Memory B cell (primary cell): ENCODE measurements at places on chromosomes 3 and 15.

DNA sequence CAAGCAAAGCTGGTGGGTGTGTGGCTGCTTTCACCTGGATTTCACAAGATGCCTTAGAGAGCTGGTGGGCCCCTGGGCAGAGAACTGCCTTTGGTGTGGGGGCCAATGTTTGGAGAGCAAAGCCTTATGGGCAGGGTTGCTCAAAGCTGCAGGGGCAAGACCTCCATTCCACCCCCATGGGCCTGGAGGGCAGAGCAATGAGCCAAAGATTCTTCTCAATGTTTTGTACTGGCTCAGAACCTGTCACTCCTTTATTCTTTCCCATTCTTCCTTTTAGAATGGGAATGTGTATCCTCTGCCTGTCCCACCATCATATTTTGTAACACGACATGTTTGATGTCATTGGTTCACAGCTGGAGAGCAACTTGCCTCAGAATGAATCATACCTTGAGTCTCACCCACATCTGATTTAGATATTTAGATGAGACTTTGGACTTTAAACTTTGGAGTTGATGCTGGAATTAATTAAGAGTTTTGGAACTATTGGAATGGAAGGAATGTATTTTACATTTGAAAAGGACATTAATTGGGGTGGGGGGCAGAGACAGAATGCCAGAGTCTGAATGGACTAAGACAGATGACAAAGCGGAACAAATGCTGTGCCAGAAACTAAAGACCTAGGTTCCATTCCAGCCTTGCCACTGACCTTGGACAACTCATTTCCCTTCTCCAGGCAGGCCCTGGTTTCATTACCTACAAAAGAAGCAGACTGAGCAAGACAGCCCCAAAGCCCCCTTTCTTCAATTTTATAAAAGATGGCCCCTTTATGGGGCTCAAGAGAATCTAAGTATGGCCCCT lies 72.9 kb downstream of the DAPK2 start:
- no peak for DNase-seq

DNA sequence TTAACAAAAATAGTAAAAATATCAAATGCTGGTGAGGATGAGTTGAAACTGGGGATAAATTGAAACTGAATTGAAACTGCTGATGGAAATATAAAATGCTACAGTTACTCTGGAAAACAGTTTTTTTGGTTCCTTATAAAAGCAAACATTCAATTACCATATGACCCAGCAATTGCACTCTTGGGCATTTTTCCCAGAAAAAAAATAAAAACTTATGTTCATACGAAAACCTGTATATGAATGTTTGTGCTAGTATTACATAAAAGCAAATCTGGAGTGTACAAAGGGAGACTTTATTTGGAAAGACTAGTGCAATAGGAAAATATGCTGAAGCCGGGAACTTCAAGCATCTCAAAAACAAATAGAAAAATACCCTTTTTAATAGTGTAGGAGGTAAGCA lies 857.9 kb upstream of the CADM2 start:
- no peak for DNase-seq

GRCh38 chr3:179962629-179963387 lies 73.9 kb downstream of the PEX5L start:
- DNase-seq: no peak

DNA sequence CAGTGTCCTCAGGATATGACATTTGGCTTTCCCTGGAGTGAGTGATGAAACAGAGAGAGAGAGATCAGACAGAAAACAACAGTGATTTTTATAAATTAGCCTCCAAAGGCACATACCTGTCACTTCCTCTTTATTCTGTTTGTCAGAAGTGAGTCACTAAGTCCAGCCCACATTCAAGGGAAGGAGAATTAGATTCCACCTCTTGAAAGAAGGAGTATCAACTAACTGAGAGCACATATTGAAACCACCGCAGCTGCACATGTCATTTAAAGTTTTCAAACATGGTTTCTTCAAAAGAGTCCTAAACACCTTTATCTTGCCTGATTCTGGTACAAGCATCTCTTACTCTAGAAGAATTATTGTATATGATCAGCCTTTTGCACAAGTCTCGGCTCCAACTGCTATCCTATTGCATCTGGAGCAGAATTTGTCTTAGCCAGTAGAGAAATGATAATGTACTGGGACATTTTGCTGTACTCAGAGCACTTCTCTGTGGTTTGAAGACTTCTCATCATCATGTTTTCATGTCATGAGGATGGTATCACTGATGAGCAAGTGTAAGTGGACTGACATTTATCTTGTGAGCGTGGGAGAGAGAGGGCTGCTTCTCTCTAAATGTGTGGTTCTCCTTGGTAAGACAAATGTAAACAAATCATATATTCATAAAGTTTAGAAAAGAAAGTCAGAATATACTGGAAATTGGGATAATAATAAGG lies 338.9 kb upstream of the CFAP20DC start:
- DNase-seq: no peak

DNA sequence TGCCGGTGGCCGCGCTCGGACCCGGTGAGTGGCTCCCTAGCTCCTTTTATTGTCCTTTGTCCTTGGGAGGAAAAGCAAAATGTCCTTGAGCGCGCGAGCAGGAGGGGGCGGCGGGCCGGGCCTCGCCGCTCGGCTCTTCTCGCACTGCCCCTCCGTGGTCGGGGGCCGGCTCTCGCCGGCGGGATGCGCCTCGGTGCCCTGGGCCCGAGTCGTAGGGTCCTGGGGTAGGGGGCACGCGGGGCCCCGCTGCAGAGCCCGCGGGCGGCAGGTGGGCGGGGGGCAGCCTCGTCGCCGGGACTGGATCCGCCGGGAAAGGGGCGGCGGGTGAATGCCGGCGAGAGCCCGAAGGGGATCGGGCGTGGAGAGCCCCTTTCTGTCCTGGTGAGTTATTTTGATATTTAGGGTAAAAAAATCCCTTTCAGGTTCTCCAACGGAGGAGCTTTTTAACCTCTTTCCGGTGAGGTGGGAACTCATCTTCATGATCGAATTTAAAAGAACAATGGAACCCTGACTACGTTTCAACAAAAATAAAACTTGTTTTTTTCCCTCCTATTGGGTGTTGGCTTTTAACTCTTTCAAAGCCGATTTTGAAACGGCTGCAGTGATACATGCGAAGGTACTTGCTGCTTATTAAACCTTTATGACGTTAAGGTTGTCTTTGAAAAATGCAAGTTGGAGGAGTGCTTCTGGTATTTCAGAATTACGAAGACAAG lies 16.8 kb upstream of the CHD2 start:
- peak; percentile 63 for DNase-seq

- no peak for DNase-seq
Observed at GRCh38 chr3:194270627-194271459, 80.3 kb downstream of the CPN2 start.

DNA sequence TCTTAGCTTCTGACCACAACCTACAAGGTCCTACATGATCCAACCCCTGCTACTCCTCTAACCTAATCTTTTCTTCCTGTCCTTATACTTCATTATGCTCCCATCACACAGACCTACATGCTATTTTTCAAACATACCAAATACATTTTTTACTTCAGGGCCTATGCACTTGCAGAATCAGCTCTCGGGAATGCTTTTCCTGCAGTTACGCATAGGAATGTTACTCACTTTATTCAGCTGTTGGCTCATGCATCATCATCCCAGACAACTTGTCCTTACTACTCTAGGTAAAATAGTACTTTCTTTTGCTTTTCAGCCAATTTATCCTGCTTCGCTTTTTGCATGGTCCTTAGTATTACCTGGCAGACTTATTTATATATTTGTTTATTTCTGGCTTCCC lies 105.6 kb downstream of the OXSM start:
- no peak for DNase-seq

DNA sequence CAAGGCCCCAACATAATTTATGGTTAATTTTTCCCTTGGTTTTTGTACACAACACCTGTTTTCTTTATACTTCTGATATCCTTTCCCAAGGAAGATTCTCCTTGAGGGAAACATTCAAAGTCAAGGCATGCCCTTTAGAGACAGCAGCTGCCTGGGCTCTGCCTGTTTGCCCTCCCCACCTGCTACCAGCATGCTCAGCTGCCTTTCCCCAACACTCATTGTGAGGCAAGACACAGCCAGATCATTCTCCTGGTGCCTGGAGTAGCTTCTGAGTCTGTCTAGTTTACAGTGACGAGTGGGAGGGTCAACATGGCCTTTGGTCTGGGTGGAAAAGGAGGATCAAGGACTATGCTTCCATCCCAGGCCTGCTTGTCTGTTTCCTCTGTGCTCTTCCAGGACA lies 132.5 kb downstream of the EPHB1 start:
- no peak for DNase-seq

GRCh38 chr15:52290329-52290728 lies 5.3 kb downstream of the MYO5C start:
- DNase-seq: no peak

DNA sequence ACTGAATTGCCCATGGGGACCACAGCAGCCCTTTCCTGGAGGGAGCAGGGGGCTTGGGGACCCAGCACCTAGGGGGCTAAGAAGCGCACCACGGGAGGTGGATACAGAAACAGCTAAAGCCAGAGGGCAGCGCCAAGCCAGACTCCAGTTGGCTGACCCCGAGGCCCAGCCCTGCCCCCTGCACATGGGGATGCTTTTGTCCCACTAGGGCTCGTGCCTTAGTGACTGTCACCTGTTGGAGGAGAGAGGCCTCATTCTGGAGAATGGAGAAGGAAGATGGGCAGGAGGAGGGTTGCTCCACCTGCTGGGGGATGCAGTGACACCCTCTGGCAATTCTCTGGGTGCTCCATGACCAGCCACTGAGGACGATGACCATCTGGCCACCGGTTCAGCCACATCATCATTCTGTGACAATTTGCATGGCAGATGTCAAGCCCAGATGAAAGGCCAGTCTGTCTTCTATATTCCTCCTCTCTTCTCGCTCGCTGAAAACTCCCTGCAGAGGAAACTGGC lies 167.8 kb upstream of the TLE3 start:
- no peak for DNase-seq
